ENCODE measurements at places on chromosomes 1 and 21.

- no peak for DNase-seq
Measured at GRCh38 chr21:27060190-27060589, 93.3 kb upstream of the ADAMTS5 start.

DNA sequence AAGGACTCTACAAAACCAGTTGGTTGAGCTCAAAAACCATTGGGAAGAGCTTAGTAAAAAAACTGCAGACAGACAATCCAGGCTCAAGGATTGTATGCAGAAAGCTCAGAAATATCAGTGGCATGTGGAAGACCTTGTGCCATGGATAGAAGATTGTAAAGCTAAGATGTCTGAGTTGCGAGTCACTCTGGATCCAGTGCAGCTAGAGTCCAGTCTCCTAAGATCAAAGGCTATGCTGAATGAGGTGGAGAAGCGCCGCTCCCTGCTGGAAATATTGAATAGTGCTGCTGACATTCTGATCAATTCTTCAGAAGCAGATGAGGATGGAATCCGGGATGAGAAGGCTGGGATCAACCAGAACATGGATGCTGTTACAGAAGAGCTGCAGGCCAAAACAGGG lies 104.0 kb upstream of the BMP8A start:
- DNase-seq = no peak

DNA sequence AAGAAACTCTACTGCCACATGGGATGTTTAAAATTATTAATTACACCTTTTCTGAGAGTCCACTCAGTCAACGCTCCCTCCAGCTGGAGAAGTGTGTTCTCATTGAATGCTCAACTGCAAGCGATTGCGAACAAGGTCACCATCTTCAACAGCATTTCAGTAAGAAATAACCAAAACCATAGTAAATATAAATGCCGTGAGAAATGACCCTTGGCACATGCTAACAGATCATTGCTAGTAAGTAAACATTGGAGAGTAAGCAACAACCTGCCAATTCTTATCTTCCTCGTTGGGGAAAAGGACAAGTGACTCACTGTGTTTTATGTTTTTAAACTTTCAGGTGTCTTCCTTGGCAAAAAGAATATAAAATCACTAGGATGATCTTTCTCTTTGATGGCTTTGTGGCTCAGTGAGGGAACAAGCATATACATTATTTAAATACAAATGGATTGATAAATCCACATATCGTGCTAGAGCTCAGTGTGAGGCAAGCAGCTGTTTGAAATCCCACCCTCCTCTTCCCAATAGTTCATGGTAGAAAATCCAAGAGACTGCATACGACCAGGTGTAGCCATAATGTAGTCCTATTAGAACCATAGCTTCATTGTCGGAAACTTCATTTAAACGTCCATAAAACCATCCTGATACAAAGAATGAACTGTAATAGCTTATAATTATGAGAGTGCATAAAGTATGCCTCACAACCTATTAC lies 214.6 kb downstream of the GRIK1 start:
- DNase-seq = no peak

GRCh38 chr1:247962911-247963588 lies 2.0 kb upstream of the OR2AK2 start:
- DNase-seq = no peak

- DNase-seq = no peak
Measured at GRCh38 chr1:215023155-215023832, 59.2 kb upstream of the KCNK2 start.

- no peak for DNase-seq
Measured at GRCh38 chr1:236636017-236636416, 31.7 kb upstream of the HEATR1 start.

DNA sequence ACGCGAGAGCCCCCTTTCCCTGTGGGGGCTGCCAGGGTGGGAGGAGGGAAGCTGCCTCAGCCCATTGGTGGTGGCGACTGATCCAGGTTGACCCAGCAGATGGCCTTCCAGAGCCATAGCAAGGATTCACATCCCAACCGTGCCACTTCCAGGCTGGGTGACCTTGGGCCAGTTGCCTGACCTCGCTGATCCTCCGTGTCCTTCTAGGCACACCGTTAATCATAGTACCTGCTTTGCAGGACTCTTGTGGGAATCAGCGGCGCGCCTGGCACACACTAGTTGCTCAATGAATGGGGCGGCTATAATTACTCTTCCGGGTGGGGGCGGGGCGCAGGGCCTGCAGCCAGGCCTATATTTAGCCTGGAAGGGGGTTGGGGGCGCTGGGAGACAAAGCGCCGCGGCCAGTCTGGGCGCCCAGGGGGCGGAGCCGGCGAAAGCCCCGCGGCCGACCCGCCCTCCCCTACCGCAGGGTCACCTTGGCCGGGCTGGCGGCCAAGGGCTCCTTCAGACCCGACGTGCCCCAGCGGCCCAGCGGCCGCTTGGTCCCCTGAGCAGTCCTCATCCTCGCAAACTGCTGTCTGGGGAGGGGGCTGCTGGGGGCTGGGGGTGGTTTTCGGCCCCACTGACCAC lies 5.1 kb downstream of the HSPB7 start:
- DNase-seq = no peak

GRCh38 chr1:61254634-61255357 lies 172.4 kb downstream of the NFIA start:
- peak; percentile 55 for DNase-seq

DNA sequence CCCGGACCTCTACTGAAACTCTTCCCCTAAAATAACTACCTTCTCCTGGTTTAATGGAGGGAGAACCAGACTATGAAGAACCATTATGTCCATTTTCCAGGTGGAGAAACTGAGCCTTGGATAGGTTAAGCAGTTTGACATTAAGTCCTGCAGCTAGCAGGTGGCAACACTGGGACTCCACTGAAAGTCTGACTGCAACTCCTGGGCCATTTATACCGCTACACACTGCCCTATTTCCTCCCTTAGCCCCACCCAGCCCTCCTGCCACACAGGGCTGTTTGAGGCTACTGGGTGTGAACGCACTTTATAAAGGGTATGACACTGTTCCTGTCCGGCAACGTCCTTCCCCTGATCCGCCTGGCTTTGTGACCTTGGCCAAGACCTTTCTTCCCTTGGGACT lies 511 bp upstream of the INPP5B start:
- DNase-seq = no peak

GRCh38 chr21:41564871-41565274 lies 56.9 kb upstream of the TMPRSS2 start:
- no peak for DNase-seq

DNA sequence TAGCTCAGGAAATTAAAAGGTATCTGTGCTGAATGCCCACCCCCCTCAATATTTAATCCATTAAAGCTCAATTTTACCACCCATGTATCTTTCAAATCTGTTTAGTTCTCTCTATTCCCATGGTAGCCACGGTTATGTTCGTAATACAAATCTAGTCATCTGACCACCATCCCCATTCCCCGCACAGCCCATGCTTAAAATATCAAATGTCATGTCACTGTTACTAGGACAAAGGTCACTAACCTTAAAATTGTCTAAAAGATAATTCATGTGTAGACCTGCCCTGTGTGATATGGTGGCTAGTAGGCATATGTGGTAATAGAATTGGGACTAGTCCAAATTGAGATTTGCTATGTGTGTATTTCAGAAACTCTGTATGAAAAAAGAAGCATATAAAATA lies 728.5 kb upstream of the B3GALT2 start:
- DNase-seq = no peak

DNA sequence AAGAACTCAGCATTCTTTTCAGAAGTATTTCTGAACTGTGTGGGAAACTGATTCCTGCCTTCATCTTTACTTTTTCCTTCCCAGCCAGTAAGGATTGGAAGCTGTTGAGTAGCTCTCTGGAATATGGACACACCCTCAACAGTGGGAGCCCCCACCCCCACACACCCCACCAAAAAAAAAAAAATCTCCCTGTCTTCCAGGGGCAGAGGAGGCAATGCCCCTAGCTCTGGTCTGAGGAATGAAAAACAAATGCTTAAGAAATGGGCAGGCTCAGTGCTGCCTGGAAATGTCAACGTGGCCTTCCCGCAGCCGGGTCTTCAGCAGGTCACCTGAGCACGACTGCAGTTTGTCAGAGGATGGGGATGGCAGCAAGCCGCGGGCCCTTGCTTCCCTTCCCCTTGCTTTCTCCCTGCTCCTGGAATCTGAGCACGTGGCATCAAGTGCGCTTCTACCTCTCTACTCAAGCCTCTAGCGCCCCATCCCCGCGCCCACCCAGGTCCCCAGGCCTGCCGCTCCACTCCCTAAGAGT lies 479 bp downstream of the RGS16 start:
- DNase-seq = no peak

DNA sequence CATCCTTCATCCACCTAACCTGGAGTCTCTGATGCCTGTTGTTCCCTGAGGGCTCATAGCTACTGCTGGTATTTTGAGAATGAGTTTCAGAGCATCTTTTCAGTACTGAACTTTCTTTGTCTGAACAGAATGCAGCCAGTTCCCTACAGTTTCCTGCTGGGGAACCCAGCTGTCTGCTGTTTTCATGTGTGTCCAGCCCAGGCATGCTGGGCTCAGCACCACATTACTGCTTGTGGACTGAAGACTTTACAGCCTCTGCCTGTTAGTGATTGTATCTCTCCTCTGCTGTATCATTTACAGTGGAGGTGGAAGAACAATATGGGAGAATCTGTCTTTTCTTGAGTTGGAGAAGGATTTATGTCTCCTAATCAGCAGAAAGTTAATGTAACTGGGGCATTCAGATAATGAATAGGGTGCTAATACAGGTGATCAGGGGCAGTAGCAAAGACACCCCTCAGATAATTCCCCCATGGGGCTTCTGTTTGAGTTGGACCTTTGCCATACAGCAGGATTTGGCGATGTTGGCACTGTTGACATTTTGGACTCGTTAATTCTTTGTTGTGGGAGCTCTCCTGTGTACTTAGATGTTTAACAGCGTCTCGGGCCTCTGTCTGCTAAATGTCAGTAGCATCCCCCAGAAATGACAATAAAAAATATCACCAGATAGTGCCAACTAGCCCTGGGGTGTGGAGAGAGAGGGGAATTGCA lies 207.7 kb downstream of the HHAT start:
- DNase-seq = no peak

DNA sequence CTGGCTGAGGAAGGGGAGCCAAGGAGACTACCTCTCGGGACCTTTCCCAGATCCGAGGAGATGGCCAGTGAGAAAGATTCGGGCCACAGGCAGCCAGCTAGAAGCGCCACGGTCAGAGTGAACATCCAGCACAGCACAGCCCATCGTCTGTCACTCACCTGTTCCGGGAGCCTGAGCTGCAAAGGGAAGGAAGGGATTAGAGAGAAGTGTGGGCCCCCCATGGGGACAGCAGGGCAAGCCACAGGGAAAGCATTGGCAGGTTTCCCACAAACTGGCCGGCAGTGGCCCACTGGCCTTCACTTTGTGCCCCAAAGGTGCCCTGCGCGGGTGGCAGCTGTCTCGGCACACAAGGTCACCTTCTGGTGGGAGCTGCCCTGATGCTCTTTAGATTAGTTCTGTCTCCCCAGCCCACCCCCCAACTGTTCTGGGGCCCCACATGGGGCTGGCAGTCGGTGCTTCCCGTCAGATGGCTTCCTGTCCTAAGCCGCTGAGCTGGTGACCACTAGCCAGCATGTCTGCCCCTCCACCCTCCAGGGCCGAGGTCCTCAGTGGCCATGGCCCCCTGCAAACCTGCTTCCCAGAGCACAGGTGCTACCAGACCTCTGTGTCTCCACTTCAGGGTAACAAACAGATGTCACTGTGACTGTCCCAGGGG lies 56.7 kb downstream of the LACTBL1 start:
- DNase-seq = no peak

DNA sequence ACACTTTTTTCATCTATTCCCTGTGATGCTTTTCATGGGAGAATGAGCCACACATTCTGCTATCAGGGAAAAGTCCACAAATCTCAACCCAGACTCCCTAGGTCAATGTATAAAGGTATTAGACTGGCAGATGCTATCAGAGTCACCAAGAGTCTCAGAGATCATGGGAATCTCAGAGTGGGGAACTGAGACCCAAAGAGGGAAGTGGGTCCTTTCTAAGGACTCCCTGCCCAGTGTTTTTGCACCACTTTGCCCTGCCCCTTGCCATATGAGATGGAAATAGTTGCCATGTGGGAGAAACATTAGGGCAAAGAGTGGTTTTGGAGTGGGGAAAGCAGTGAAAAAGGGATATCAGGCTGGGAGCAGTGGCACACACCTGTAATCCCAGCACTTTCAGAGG lies 19.1 kb upstream of the AZIN2 start:
- no peak for DNase-seq

All from tibial nerve (tissue), 4 donors.